ENCODE measurements at places on chromosomes 4 and X. TPM values are rescaled to one million over a fixed set of nuclear protein-coding genes. Genes with fewer than 3 reads are reported as not detected.

GRCh38 chr4:113276464-113277170, 227.2 kb downstream of the ANK2 start:
- no peak for DNase-seq

Gene MAGEB10
- total RNA-seq, result not detected

GRCh38 chrX:31251336-31251735, 179.5 kb upstream of the FTHL17 start:
- no peak for DNase-seq

- no peak for DNase-seq
These were observed 36.2 kb upstream of the GRIA2 start for GRCh38 chr4:157184300-157184699.

- no peak for DNase-seq
These were observed 48.6 kb downstream of the TSC22D3 start for GRCh38 chrX:107726816-107727534.

DNA sequence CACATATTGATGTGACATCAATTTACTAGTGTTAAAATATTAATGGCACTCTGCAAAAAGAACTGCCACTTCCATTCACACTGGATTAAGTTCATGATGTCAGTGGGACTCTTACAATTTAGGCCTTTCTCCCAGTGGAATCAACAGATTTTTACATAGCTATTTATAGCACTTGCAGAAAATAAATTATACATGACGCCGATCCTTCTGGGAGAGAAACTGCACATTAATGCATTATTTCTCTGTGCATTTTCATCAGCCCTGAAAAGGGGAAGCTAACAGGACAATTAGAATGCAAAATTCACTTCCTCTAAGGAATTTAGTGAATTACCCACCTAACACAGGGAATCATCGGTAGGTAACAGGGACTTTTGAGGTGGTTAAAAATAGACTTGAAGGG, 15.7 kb downstream of the LGI2 start:
- DNase-seq, result no peak

GRCh38 chrX:115652221-115652620, 91.2 kb downstream of the PLS3 start:
- no peak for DNase-seq

All from omental fat pad (tissue), 4 donors.